Foreskin fibroblast (primary cell): ENCODE measurements at places on chromosomes 2 and 18.

DNA sequence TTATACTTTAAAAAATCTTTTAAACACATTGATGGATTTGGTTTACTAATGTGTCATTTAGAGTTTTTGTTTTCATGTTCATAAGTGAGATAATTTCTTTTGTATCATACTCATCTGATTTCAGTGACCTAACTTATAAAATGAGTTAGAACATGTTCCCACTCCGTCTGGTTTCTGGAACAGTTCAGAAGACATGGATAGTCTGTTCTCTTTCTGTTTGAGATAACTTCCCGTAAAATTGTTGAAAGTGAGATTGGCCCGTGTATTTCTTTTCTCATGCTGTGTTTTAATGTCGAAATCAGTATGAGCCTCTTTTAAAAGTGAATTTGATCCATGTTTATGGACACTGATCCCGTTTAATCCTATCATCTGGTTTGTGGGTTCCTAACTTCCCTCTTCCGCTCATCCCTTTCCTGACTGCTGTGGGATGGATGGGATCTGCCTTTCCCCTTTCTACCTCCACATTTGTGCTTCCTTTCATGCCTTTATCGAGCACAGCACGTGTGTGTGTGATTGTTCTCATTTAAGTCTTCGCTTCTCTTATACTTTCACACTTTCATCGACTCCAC, 78.9 kb downstream of the COPS8 start:
- DNase-seq: no peak

GRCh38 chr18:45838302-45839070, 13.0 kb downstream of the SIGLEC15 start:
- no peak for DNase-seq

- peak; percentile 56 for DNase-seq
Observed at GRCh38 chr2:108971661-108972566, 17.1 kb downstream of the EDAR start.

DNA sequence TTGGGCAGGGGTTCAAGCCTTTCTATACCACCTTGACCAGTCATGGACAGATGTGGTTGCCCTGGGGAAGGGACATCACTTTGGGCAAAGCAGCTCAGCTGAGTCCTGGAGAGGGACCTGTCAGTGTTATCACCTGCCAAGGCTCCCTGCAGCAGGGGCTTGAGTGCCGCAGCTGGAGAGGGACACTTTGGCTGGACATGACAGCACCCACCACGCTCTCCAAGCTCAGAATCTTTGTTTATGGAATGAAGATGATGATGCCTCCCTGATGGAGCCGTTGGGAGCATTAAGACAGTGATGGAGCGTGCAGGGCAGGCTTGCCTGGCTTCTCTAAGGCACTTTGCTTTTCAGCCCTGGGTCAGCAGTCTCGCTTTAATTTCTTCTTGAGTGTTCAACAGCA, 4.3 kb upstream of the TFCP2L1 start:
- DNase-seq: no peak

DNA sequence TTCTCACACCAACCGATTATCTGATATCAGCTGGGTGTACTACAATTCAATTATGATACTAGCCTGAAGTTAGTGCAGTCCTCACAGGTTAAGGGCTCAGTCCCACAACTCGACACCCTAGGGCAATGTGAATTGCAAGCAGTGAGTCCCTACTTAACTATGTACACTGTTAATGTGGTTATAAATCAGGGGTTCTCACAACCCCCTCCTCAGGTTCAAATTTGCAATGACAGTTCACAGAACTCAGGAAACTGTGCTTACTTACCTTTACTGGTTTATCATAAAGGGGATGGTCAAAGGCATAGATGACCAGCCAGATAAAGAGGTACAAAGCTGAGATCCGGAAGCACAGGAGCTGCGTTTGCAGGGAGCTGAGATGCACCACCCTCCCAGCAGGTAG, 1379.1 kb upstream of the CDH2 start:
- no peak for DNase-seq

DNA sequence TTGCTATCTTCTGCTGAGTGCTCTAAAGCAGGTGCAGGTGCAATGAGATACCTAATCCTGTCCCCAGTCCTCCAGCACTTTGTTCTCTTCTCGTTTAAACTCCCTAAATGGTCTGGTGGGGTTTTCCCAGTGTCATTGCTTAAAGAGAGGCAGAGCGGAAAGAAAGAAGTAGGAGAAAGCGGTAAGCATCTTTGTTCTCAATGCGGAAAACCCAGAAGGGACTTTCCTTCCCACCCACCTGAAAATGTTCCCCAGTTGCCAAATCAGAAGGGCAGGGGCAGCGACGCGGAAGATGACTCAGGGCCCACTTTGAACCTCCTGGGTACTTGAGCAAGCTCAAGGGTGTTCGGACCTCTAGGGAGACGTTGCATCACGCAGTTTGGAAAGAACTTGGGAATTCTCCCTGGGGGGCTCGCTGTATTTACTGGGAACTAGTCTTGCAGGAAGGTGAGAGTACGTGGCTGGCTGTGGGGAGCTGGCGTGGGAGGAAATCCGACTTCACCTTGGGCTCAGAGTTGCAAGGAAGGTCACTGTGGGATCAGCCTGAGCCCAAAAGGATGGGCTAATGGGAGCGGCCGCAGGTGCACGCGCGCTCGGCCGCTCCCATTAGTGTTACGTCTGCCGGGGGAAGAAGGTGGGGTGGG, 589 bp upstream of the SGPP2 start:
- DNase-seq: no peak

- DNase-seq: no peak
Observed at GRCh38 chr18:26183395-26184112, 42.7 kb upstream of the TAF4B start.
